K562 (cell line): ENCODE measurements at places on chromosomes 7 and 10. TPM values are rescaled to one million over a fixed set of nuclear protein-coding genes. Genes with fewer than 3 reads are reported as not detected.
A peak's percentile ranks its signal among the peaks of the same experiment; 100 is the strongest.

Gene SVOPL
- not detected in 2 replicates for total RNA-seq

GRCh38 chr7:29622335-29623265 lies 59.0 kb downstream of the PRR15 start:
- DNase-seq: peak; percentile 16
- peaks cover 3% of the 10 kb centered on the region; the same call in 2 of the 3 replicates for H3K27me3 ChIP-seq
- H3K4me1 ChIP-seq: peaks cover 6% of the 10 kb centered on the region; the same call in 1 of the 3 replicates
- H3K36me3 ChIP-seq: no peaks in the 10 kb centered on the region
- no peak overlapping the region; the same call in 2 of the 3 replicates for H3K27ac ChIP-seq

Gene ATOH7
- total RNA-seq: not detected in 2 replicates

GRCh38 chr7:2287745-2288144 lies 26.5 kb downstream of the SNX8 start:
- peaks cover 11% of the 10 kb centered on the region for H3K4me1 ChIP-seq
- peaks cover 10% of the 10 kb centered on the region; the same call in 2 of the 3 replicates for H3K36me3 ChIP-seq
- no peak overlapping the region for H3K4me3 ChIP-seq
- no peaks in the 10 kb centered on the region for H3K27me3 ChIP-seq
- DNase-seq: no peak

Gene GOLGA7B
- 0.07 and 0.11 TPM in 2 replicates for total RNA-seq

GRCh38 chr7:88357781-88358525 lies 51.3 kb upstream of the STEAP4 start:
- no peak for DNase-seq
- H3K27me3 ChIP-seq: no peaks in the 10 kb centered on the region
- H3K36me3 ChIP-seq: no peaks in the 10 kb centered on the region

Gene GPR15LG
- not detected in 2 replicates for total RNA-seq

GRCh38 chr7:38413784-38414183 lies 140.3 kb upstream of the TARP start:
- H3K4me3 ChIP-seq: no peak overlapping the region
- no peaks in the 10 kb centered on the region for H3K4me1 ChIP-seq
- DNase-seq: no peak
- no peaks in the 10 kb centered on the region for H3K27me3 ChIP-seq
- no peak overlapping the region for H3K27ac ChIP-seq

Gene DNAAF5
- 69.7 and 69.9 TPM in 2 replicates for total RNA-seq
